ENCODE measurements at places on chromosomes 7 and 10. TPM values are rescaled to one million over a fixed set of nuclear protein-coding genes. Genes with fewer than 3 reads are reported as not detected.
A peak's percentile ranks its signal among the peaks of the same experiment; 100 is the strongest.

- DNase-seq = peak; percentile 62
These were observed 143.8 kb upstream of the TMEM106B start for GRCh38 chr7:12067156-12067831.

DNA sequence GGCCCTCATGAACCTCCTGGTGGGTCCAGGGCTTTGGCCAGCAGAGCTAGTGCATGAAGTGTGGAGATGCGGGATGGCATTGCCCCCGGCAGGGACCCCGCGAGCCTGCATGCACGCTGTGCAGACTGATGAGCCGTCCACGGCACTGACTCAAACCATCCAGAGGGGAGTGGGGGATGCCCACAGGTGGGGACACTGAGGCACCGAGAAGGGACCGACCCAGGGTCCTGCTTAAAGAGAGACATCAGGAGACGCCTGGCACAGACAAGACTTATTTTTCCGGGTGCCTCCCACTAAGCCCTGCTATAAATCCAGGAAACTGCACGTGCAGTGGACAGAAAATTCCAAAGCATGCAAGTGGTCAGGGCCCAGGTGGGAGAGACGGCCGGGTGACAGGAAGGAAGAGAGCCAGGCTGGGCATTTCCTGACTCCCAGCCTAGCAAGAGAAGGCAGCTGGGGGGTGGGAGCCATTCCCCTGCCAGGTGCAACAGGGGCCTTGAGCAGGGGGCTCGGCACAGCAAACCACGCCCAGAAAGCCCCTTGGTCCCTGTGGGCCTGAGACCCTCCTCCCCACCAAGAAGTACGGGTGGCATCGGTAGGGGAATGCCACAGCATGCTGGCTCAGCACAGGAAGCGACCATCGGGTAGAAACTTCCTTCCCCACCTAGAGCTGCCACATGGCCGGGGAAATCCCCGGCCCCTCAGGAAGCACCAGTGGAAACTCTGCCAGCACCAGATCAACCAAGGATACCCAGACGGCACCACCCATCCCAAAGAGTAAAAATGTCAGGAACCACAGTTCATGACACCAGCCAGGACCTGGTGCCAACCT is 91.5 kb downstream of the FOXL3 start:
- DNase-seq = no peak

DNA sequence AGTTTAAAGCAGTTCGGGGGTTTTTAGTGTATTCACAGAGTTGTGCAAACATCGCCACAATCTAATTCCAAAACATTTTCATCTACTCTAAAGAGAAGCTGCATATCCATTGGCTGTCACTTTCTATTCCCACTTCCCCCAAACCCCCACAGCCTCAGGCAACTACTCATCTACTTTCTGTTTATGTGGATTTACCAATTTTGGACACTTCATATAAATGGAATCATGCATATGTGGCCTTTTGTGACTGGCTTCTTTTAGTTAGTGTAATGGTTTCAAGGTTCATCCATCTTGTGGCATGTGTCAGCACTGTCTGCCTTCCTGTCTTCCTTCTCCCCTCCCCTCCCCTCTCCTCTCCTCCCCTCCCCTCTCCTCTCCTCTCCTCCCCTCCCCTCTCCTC is 78.5 kb upstream of the FZD1 start:
- no peak for DNase-seq

TWIST1 gene
- total RNA-seq = 35.5 TPM

GRCh38 chr7:12954380-12955033 is 267.1 kb downstream of the ARL4A start:
- DNase-seq = no peak

LLCFC1 gene
- not detected for total RNA-seq

DNA sequence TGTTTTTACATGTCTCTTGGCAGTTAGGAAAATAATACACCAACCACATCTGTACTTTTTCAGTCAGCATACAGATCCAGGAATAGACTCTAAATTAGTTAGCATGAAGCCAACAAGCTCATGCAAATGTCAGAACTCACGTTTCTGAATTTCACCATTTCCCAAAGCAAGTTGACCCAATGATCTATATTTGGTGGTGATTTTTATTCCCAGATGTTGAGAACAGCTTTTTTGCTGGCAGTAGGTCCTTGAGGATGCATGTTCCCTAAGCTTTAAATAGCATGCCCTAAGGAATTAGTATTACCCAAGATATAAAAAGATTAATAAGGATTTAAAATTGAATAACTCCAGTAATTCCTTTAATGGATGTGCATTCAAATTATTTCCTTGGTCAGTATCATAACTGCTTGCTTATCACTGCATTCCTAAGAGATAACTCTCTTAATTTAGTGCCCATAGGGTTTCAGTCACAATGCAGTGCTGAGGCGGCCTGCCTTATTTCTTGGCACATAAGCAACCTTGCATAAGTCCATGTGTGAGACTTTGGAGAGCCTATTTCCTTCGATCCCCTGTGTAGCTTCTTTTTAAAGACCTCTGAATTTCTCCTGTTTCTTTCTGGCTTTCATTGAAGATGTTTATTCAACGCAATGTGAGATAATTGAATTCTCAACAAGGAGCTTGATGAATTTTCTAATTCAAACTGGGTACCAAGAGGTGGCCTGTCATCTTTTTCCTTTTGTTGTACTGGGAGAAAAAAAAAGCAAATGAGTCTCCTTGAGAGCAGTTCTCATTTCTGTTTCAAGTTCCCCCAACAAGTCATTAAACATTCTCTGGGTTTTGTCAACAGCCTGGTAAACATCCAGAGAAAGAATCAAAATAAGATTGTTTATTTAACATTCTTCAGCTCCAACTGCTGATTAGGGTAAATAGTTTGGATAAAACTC is 135.3 kb upstream of the MEOX2 start:
- DNase-seq = no peak

- no peak for DNase-seq
These were observed 116.6 kb upstream of the PALS2 start for GRCh38 chr7:24456526-24457218.

GRCh38 chr7:55375237-55375636 is 10.1 kb downstream of the LANCL2 start:
- no peak for DNase-seq

DNA sequence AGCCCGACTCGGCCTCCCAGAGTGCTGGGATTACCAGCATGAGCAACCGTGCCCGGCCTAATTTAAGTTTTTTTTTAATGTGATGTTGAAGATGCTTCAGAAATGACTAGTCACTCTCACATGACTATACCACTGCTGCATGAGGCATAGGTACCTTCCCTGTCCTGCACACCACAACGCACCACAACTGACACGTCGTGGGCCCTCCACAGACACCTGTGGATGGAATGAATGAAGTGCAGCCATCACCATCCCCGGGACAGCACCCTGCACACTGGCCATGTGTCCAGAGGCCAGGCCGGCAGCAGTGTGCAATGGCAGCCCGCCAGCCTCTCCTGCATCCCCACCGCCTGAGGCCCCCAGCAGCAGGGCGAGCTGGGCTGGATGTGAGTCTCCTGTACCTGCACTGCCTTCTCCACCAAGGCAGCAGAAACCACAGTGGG is 55.1 kb downstream of the VOPP1 start:
- no peak for DNase-seq

DNA sequence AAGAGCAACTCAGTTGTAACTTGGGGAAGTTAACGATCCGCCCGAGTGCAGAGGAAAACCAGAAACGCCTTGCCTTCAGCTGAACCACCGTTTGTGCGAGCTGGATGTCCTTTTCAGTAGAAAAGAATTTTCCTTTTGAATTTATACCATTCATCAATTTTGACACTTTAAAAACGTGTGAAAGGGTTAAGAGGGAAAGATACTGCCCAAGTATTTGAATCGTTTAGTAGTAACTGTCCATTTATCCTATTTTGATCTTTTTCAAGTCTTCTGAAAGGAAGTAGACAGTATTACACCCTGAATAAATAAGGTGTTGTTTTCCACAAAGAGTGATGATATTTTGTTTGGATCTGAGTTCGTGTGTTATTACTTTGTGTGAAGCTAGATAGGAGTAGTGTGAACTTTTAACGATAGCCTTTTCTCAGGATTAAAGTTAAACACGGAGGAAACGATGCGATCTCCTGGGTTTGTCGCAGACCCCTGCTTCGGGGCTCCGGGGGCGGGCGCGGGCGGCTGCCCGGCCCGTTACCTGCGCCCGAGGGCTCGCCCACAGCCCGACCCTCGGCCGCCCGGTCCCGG is 830 bp upstream of the BMI1 start:
- peak; percentile 24 for DNase-seq

NUTM2A gene
- 0.17 TPM for total RNA-seq
